Substantia nigra (tissue), 51 donors: ENCODE measurements at places on chromosomes 1 and 21.

DNA sequence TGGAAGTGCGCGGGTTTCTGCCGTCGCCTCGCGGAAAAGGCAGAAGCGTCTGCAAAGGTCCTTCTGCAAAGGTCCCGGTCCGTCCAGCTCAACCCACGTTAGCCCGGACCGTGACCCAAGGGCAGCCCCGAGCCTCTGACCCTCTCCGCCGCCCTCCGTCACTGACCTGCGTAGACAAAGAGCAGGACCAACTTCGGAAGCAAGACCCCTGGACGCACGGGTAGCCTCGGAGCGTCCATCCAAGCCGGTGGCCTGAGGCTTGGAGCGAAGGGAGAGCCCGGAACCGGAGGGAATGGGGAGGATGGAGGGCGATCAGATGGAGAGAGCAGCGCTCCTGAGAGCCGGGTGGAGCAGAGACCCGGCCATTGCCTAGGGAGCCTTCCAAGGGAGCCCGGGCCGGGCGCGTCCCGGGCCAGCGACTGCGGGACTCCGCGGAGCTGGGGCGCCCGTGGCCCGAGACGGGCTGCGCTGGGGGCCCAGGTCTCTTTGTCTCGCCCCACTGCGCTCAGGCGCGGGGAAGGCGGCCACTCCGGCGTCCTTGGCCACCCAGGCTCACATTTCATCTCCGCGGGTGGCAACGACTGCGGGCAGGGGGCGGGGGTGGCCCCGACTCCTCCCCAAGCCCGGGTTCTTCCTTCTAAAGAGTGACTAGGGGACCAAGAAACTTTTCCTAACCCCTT, at the start of gene CYYR1:
TSS of gene CYYR1 (minus strand) at position 585 of the 680 bp plus-strand sequence. CDS start at position 239, 346 bp downstream.
- no peak for DNase-seq

DNA sequence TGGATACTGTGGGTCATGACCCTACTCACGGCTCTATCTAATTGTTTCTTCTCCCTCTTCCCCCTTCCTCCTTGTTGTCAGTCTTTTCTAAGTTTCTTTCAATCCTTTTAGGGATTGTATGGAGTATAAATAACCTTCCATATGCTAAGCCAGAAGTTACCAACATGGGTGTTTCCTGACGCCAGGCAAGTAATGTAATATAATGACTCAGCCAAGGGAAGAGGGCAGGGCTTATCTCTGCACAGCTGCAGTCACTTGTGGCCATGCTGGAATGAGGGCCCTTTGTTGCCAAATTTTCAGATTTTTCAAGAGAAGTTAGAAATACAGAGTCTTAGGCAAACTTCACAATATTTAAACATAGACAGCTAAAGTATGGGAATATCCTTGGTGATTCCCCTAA, 194.6 kb downstream of the ST6GALNAC3 start:
- DNase-seq = no peak

DNA sequence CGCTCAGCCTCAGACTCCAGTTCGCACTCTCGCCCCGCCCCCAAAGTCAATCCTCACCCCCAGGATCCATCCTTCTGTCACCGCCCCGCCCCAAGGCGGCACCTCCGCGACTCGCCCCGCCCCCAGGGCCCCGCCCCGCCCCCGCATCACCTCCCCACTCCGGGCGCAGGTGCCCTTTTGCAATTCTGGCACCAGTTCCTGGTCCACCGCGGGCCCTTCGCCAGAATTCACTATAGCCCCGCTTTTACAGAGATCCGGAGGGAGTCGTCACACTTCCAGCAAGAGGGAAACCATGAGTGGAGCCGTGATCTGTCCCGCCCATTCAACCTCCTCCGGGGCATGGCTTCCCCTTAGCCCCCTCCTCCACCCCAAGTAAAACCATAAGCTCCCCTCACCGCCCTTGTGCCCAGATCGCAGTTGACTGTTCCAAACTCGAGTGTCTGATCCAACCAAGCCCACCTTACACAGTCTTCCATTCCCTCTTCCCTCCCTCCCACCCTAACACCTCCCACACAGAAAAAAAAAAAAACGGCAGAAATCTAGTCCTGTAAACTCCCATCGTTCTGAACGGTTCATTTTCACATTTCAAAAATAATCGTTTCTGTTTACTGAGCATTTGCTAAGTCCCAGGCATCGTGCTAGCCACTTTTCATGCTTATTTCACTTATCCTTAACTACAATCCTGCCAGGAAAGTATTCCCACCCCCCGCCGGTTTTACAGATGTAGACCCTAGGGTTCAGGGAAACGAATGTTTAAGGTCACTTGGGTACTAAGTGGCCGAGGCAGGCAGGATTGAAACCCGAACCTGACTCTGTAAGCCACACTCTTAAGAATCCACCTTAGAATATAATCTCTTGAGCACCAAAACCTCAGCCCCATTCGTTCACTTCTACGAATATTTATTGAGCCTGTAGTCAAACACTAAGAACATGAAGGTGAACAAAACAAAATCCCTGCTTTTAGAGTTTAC, 1.3 kb upstream of the DNAJC16 start:
- no peak for DNase-seq

DNA sequence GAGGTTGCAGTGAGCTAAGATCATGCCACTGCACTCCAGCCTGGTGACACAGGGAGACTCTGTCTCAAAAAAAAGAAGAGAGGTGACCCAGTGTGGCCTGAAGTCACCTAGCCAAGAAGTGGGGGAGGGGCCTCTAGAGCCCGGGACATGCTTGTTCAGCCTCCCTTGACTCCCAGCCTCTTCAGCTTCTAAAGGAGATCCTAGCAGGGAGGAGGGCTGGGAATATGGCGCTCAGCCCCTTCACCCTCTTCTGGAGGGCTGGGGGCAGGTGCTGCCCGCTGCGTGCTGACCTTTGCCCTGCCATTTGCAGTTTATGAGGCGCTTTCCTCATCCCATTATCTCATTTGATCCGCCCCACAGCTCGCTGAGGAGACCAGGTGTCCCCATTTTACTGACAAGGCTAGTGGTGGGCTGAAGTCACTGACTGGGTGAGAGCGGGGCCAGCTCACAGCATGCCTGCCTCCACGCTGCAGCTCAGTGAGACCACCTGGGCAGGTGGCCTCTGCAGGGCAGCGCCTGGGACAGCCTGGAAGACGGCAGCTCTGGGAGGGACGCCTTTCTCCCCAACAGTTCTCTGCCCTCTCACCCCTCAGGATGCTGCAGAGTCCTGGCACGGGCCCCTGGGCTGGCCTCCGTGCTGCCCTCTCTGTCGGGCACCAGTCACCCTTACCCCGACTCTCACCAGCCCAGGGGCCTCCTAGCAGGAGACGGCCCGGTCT, 7.5 kb downstream of the ELF3 start:
- no peak for DNase-seq

DNA sequence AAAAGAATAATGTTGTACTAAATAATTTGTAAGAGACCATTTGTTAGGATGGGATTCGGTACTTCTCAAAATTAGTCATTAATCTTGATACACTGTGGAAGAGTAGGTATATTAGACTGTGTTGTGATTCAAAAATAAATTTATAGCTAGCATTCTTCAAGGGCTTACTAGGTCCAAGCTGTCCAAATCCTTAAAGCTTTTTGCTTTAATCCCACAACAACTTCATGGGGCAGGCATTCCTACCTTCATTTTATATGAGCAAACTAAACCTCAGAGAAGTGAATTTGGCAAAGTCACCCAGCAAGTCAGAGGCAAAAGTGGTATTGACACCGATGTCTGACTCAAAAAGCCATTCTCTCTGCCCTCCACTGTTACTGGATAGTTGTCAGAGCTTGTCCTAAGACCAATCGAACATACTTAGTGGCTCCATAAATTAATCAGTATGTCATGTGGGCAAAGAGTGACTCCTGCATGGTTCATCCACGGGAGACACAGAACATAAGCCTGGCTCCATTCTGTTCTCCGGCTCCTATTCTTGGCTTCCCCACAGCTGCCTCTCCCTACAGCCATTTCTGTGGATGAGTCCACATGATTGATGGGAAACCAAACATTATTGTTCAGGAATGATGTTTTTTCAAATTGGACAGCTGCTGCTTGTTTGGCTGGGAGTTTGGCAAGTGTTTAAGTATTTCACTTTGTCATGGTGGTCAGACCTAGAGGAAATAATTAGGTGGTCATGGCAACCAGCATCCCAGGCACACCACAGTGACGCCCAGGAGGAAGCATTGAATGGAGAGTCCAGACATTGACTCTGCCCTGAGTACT, 133.4 kb upstream of the FGGY start:
- DNase-seq = no peak

GRCh38 chr21:18350216-18350615, 53.4 kb downstream of the TMPRSS15 start:
- no peak for DNase-seq

GRCh38 chr1:48740621-48741020, 36.1 kb downstream of the BEND5 start:
- no peak for DNase-seq

DNA sequence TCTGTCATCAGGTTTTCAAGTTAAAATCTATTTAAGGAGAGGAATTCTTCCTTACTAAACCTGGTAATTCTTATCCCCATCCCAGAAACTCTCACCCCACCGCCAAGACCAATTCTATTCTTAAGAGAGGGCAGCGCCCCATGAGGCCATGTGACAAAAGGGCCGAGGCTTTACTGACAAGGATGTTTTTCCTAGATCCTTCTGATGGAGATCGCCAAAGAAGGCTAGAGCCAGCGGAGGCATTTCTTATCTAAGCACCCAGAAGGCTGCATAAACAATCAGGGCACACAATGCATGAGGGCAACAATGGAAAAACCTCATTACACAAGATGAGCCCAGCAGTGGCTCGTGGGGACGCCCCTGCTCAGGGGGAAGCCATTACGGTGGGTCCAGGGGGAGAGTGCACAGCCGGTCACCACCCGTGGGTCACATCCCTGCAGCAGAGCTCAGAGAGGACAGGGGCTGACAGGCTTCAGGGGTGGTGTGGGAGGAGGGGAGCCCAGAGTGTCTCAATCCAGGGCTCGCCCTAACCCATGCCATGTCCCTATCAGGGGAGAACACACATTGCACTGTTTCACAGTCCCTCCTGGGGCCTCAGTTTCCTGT, 88.7 kb downstream of the ITPKB start:
- no peak for DNase-seq

- DNase-seq = no peak
Measured at GRCh38 chr1:76231320-76231719, 156.8 kb downstream of the ST6GALNAC3 start.

GRCh38 chr1:56450004-56450666, 129.2 kb downstream of the PLPP3 start:
- no peak for DNase-seq

- DNase-seq = no peak
Measured at GRCh38 chr1:185244015-185244747, 72.9 kb downstream of the IVNS1ABP start.

DNA sequence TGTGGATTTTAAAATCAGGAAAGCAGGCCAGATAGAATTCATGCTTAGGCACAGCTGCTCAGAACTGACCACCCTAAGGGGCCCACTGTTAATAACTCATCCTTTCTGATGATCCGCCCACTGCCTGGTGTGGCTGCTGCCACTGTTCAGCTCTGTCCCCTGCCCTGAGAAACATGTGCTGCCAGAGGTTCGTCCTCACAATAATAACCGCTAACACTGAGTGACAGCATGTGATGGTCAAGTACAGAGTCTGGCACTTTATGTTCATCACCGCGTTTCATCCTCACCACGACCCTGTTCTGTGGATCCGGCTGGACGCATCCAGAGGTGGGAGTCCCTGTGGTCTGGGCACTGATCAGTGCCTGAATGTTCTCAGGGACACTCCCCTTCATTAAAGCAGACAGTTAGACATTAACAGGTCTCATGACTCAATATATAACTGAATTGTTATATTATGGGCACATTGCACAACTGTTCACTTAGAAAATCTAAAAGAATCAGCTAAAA, 108.6 kb downstream of the SIM2 start:
- DNase-seq = no peak

GRCh38 chr1:167668108-167668507, 38.1 kb downstream of the RCSD1 start:
- DNase-seq = no peak

- no peak for DNase-seq
Measured at GRCh38 chr1:114455102-114455785, 55.8 kb downstream of the TRIM33 start.

DNA sequence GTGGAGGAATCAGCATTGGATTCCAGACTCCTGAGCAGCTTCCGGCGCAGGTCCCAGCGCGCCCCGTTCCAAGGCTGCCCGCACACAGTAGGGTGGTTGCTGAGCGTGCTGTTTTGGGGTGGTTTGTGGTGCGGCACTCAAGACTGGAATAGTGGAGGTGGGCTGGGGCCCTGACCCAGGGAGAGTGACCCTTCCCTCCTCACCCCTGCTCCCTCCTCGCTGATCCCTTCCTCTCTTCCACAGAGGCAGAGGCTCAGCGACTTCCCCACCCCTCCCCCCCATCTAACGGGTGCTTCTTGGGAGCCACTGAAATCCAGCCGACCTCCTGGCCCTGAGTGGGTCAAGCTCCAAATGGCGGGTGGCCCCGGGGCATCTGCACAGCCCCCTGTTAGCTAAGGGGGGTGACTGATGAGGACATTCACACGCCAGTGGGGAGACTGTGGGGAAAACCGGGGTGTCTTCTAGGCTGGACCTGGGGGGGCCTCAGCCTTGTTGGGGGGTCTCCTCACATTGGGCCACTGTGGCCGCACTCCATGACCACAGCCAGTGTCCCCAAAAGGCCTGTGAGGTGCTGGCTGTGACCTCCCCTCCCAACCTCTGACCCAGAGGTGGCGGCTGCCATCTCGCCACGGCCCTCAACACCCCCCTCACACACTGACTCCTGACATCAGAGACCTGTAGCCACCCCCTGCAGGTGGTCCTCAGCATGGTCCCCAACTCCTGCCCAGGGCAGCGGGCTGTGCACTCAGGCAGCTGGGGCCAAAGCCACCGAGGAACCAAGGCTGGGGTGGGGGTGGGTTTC, 3.9 kb upstream of the HES4 start:
- no peak for DNase-seq

- no peak for DNase-seq
Measured at GRCh38 chr1:26972390-26972789, 12.1 kb upstream of the KDF1 start.

GRCh38 chr1:116667575-116668105, at the start of gene IGSF3:
IGSF3 (minus strand) TSS chr1:116667733; CDS start chr1:116666326, 1,407 bp downstream.
- no peak for DNase-seq

GRCh38 chr1:206793620-206794019, 21.3 kb upstream of the IL10 start:
- DNase-seq = no peak

DNA sequence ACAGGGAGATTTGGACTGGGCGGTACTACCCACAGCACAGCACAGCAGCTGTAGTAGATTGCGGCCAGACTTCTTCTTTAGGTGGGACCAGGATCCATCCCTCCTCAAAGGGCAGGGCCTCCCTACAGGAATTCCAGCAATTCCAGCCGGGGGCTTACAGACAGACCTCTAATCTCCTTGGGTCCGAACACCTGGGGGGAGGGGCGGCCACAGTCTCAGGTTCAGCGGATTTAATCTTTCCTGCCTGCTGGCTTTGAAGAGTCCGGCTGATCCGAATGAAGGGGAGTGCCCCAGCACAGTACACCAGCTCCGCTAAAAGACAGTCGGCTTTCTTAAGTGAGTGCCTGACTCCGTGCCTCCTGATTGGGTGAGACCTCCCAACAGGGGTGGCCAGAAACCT, 1708.5 kb downstream of the BRINP3 start:
- no peak for DNase-seq

- no peak for DNase-seq
Measured at GRCh38 chr1:232590744-232591082, 39.2 kb downstream of the SIPA1L2 start.

- no peak for DNase-seq
Measured at GRCh38 chr21:39932335-39932734, 65.1 kb downstream of the PCP4 start.
